ENCODE measurements at places on chromosomes 1 and 21.

DNA sequence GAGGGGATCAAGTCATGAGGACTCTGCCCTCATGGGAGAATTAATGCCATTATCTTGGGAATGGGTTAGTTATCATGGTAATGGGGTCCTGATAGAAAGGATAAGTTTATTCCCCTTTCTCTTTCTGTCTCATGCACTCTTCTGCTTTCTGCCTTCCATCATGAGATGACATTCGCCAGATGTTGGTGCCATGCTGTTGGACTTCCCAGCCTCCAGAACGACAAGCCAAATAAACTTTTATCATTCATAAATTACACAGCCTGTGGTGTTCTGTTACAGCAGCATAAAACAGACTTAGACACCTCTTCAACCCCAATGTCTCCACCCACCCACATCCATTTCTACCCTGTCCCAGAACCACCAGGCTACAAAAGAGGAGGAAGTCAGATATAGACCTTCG lies 11.9 kb upstream of the IGFN1 start:
- no peak for DNase-seq

DNA sequence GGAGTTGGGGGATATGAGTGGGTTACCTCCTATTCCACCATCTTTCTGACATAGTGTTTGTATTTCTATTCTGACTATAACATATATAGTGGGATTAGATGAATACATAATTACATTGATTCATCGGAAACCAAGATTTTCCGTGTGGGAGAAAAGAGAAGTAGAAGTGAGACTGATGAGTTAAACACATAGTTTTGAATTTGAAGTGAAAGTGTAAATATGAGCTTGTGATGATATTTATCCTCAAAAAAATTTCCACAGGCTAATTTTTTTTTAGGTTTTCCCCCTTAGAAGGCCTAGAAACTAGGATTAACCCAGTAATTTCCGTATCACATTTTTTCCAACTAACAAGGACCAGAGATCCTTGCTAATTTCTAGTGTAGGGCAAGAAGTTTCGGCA lies 6.9 kb downstream of the CD1B start:
- DNase-seq = no peak

DNA sequence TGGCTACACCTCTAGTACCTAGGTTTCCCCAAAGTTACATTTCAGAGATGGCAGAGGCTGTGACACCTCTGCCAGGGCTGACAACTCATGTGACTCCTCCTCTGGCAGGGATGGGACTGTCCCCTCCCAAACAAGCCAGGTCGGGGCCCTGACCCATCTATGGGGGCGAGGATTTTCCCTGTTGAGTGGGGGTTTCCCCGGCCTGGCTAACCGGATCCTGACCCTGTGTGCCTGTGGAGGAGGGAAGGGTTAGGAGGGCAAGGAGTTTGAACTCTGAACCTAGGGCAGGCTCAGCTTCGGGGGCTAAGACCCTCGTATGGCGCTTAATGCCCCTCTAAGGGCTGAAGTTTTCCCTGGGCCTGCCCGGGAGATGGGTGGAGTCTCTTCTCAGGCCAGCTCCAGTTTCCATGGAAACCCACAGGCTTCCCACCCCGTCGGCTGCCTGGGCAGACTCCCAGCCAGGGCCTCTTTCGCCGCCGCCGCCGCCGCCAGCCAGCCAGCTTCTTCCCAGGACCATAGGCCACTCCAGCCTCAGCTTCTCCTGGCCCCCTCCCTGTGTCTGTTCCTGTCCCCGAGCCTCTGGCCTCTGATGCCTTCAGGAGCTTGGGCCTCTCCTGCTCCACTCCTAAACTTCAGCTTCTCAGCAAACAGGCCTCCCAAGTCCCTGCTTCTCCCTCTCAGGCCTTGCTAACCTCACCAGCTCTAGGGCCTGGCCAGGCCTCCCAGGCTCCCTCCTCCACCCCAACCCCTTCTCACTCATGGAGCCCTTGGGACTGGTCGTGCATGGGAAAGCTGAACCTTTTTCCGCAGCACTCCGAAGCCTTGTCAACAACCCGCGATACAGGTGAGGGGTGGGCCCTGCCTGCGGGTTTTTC lies at the start of gene BTBD19:
TSS of gene BTBD19 (plus strand) at position 461 of the 875 bp plus-strand sequence. CDS start at position 759, 298 bp downstream.
- DNase-seq = no peak

GRCh38 chr1:201354151-201354900 lies 23.2 kb downstream of the TNNT2 start:
- no peak for DNase-seq

- no peak for DNase-seq
Measured at GRCh38 chr1:235835226-235835625, 31.5 kb downstream of the LYST start.

GRCh38 chr1:156241926-156242325 lies at the start of gene BGLAP:
Gene BGLAP (plus strand): TSS chr1:156242184. CDS start chr1:156242232, 48 bp downstream.
- no peak for DNase-seq

- DNase-seq = no peak
Measured at GRCh38 chr1:160046494-160047110, 14.8 kb upstream of the PIGM start.

- DNase-seq = no peak
Measured at GRCh38 chr1:53681977-53682685, 56.8 kb downstream of the GLIS1 start.

GRCh38 chr1:220300442-220301121 lies 28.3 kb upstream of the RAB3GAP2 start:
- peak; percentile 50 for DNase-seq
